ENCODE measurements at places on chromosomes 3 and 15. TPM values are rescaled to one million over a fixed set of nuclear protein-coding genes. Genes with fewer than 3 reads are reported as not detected.

GRCh38 chr3:189275852-189276251 lies 104.1 kb downstream of the TPRG1 start:
- H3K4me3 ChIP-seq, result no peak overlapping the region
- no peaks in the 10 kb centered on the region for H3K4me1 ChIP-seq
- no peaks in the 10 kb centered on the region for H3K36me3 ChIP-seq

- H3K4me3 ChIP-seq, result no peak overlapping the region
- no peak for DNase-seq
- H3K27me3 ChIP-seq, result no peaks in the 10 kb centered on the region
- no peaks in the 10 kb centered on the region for H3K36me3 ChIP-seq
- H3K27ac ChIP-seq, result peak overlapping the region; percentile 36
- peaks cover 49% of the 10 kb centered on the region for H3K4me1 ChIP-seq
Measured at GRCh38 chr3:188188911-188189310, 35.0 kb downstream of the LPP start.

DNA sequence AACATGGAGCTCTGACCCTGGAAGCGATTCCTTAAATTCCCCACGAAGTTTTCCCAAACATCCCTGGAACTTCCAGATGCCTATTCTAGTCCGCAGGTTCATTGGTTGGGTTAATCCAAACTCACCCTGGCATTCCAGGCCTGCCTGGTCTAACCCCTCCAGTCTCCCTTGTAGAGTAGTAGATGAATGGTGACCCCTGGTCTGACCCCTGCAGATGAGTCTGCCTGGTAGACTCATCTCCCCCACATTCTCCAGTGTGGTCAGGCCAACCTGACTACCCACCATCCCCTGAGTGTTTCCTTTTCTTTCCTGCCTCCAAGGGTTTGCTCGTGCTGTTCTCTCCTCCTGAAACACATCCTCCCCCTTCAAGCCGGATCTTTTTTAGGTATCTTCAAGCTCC lies 10.8 kb upstream of the HRH1 start:
- no peak overlapping the region for H3K27ac ChIP-seq
- no peaks in the 10 kb centered on the region for H3K27me3 ChIP-seq
- no peaks in the 10 kb centered on the region for H3K36me3 ChIP-seq

GRCh38 chr3:31704591-31705179 lies 172.0 kb downstream of the STT3B start:
- H3K4me3 ChIP-seq, result no peak overlapping the region
- H3K36me3 ChIP-seq, result no peaks in the 10 kb centered on the region
- no peaks in the 10 kb centered on the region for H3K27me3 ChIP-seq
- peaks cover 14% of the 10 kb centered on the region for H3K4me1 ChIP-seq
- H3K27ac ChIP-seq, result peak overlapping the region; percentile 4

GRCh38 chr3:151171145-151171757 lies 31.8 kb downstream of the GPR171 start:
- no peaks in the 10 kb centered on the region for H3K4me1 ChIP-seq
- no peaks in the 10 kb centered on the region for H3K36me3 ChIP-seq
- H3K27me3 ChIP-seq, result no peaks in the 10 kb centered on the region
- H3K27ac ChIP-seq, result peak overlapping the region; percentile 40
- H3K4me3 ChIP-seq, result no peak overlapping the region
- peak; percentile 39 for DNase-seq

GRCh38 chr3:135383301-135383700 lies 582.2 kb upstream of the PPP2R3A start:
- no peak overlapping the region for H3K27ac ChIP-seq
- H3K36me3 ChIP-seq, result no peaks in the 10 kb centered on the region
- H3K4me3 ChIP-seq, result no peak overlapping the region
- no peaks in the 10 kb centered on the region for H3K27me3 ChIP-seq

GRCh38 chr3:179603831-179604230 lies 607 bp downstream of the MRPL47 start:
- DNase-seq, result no peak
- H3K27me3 ChIP-seq, result no peaks in the 10 kb centered on the region
- H3K36me3 ChIP-seq, result peaks cover 25% of the 10 kb centered on the region
- H3K4me3 ChIP-seq, result peak overlapping the region; percentile 62
- H3K27ac ChIP-seq, result peak overlapping the region; percentile 96

GRCh38 chr3:65052101-65052500 lies 364.3 kb upstream of the ADAMTS9 start:
- H3K4me3 ChIP-seq, result no peak overlapping the region
- H3K27ac ChIP-seq, result no peak overlapping the region
- no peaks in the 10 kb centered on the region for H3K27me3 ChIP-seq
- no peaks in the 10 kb centered on the region for H3K4me1 ChIP-seq
- no peaks in the 10 kb centered on the region for H3K36me3 ChIP-seq

GRCh38 chr3:119681279-119681678 lies 4.1 kb upstream of the COX17 start:
- H3K27me3 ChIP-seq, result no peaks in the 10 kb centered on the region
- H3K4me1 ChIP-seq, result peaks cover 2% of the 10 kb centered on the region
- no peak overlapping the region for H3K27ac ChIP-seq
- no peak for DNase-seq
- no peak overlapping the region for H3K4me3 ChIP-seq

DNA sequence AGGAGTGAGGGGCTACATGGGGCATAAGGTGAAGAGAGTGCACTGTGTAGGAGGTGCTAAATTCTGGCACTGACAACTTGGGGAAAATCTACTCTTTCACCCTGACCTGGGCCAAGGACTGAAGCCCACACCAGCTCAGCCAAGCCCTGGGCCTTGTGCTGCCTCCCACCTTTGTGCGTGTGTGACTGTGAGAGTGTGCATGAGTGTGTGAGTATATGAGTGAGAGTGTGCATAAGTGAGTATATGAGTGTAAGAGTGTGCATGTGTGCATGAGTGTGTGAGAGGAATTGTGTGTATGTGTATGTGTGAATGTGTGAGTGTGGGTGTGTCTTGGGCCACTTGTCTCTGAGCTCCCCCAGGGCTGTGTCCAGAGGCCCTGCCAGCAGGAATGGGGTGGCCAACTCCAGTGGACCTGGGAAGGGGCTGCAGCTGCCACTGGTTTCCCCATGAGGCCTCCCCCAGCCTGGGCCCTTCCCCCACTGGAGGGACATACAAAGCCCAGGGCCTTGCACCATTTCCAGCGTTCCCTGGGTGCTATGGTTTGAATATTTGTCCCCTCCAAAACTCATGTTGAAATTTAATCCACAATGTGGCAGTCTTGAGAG lies 15.2 kb downstream of the C3orf22 start:
- H3K27ac ChIP-seq, result no peak overlapping the region
- peaks cover 18% of the 10 kb centered on the region for H3K27me3 ChIP-seq
- peak; percentile 3 for DNase-seq

DNA sequence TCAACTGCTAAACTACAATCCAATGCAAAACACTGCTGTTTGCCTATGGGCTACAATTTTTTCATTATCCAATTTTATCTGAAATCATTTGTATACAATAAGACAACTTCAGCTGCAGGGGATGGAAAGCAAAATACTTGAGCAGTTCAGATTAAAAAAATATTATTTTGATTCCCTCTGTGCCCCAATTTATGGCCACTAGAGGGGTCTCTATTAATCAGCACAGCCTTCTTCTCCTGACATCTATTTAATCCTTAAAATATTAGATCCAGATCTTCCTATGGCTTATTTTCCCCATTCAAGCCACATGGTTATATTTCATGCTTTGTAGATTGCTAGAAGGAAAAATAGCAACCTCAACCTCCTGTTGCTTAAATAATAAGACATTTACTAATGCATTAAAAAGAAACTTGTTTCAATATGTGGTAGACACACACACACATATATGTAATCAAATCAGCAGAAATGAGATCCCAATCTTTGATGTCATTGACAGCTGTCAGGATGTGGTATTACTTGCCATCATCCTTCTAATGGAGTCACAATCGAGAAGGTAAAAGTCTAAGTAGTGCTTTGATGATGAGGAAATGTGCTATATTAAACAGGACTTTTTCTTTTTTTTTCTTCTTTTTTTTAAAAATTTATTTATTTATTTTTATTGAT lies 104.2 kb downstream of the P2RY1 start:
- H3K27ac ChIP-seq, result no peak overlapping the region
- H3K36me3 ChIP-seq, result no peaks in the 10 kb centered on the region
- no peaks in the 10 kb centered on the region for H3K27me3 ChIP-seq
- no peaks in the 10 kb centered on the region for H3K4me1 ChIP-seq

DNA sequence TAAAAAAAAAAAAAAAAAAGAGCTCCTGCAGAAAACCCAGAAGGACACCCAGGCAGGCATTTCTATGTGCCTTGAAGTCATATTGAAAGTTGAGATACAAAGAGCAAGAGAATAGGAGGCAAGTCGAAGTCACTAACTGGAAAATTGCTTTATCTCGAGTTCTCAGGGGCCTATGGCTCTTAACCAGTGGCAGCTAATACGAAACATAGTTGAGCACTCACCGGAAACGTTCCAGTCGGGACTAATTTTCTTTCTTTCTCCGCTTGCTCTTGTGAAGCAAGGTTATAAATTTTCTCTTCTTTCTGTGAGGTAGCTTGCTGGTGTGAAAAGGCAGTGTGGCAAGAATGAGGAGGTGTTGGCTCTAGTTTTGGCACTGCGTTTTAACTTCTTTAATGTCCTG lies 181.5 kb downstream of the ADAMTS9 start:
- H3K36me3 ChIP-seq, result no peaks in the 10 kb centered on the region
- no peaks in the 10 kb centered on the region for H3K27me3 ChIP-seq
- DNase-seq, result no peak
- H3K4me3 ChIP-seq, result no peak overlapping the region
- H3K27ac ChIP-seq, result no peak overlapping the region
- H3K4me1 ChIP-seq, result no peaks in the 10 kb centered on the region

GRCh38 chr3:12097971-12098370 lies 60.7 kb downstream of the TIMP4 start:
- no peaks in the 10 kb centered on the region for H3K27me3 ChIP-seq
- no peaks in the 10 kb centered on the region for H3K4me1 ChIP-seq
- DNase-seq, result no peak
- no peak overlapping the region for H3K4me3 ChIP-seq

DNA sequence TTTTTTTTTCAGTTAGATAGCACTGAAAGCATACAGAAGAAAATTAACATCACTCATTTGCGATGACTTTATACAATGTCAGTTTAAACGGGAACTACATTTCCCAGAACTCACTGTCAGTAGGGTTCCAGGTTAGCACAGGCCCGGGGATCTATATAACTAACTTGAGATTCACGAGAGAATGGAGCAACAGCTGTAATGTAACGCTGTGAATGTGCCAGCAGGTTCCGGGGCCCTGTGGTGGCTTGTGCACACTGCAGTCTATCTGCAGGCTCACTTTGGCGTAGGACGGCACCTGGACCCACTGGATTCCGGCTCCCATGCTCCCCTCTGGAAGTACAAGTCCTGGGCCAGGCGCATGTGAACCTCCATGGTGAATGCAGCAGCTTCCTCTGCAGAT lies 19.4 kb downstream of the CCR1 start:
- H3K36me3 ChIP-seq, result no peaks in the 10 kb centered on the region
- no peaks in the 10 kb centered on the region for H3K27me3 ChIP-seq
- no peak overlapping the region for H3K4me3 ChIP-seq
- H3K4me1 ChIP-seq, result no peaks in the 10 kb centered on the region

DNA sequence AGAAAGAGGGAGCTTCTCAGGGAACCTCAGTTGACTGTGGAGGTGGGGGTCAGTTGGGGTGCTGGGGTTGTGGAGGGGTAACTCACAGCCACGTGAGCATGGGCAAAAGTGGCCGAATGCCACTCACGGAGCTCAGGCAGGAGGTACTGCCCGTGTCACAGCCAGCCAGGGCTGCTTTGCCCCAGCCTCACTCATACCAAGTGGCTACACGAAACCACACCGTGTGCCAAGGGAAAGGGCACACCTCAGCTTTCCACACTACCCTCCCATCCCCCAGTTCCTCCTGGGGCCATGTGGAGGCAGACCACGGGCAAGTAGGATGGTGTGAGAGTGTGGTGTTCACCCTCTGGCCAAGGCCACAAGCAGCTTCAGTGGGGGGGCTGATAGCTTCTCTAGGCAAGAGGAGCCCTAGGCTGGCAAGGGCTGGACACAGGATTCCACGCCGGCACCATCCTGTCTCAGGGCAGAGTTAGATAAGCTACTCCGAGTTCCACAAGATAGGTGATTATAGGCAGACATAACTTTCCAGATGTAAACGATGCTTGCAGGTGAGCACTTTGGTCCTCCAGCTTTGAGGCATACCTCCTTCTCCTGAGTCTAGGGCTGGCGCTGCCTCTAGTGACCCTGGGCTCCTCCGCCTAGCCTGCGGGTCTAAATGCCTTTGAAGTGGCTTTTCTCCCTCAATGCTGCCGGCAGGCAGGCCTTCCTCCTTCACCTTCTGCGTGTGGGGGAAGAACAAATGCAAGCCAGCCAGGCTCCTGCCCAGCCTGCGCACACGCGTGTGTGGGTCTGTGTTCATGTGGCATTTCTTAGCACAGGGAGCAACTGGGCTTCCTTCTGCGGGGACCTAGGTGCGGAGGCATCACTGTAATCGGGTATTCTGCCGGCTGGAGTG lies 25.0 kb downstream of the RGMA start:
- peak overlapping the region; percentile 91 for H3K27ac ChIP-seq
- no peaks in the 10 kb centered on the region for H3K36me3 ChIP-seq
- H3K4me3 ChIP-seq, result no peak overlapping the region
- H3K27me3 ChIP-seq, result no peaks in the 10 kb centered on the region

- peaks cover 22% of the 10 kb centered on the region for H3K4me1 ChIP-seq
- no peak overlapping the region for H3K4me3 ChIP-seq
- H3K27ac ChIP-seq, result no peak overlapping the region
- peak; percentile 12 for DNase-seq
- no peaks in the 10 kb centered on the region for H3K36me3 ChIP-seq
- H3K27me3 ChIP-seq, result no peaks in the 10 kb centered on the region
Measured at GRCh38 chr3:186099178-186099577, 9.7 kb downstream of the ETV5 start.

GRCh38 chr3:176490357-176490756 lies 706.9 kb downstream of the TBL1XR1 start:
- no peak for DNase-seq
- no peaks in the 10 kb centered on the region for H3K4me1 ChIP-seq
- no peaks in the 10 kb centered on the region for H3K36me3 ChIP-seq
- no peak overlapping the region for H3K4me3 ChIP-seq
- no peaks in the 10 kb centered on the region for H3K27me3 ChIP-seq

GOLGA6L7 gene
- not detected for total RNA-seq

PRC1 gene
- total RNA-seq, result 58.0 TPM

RHCG gene
- total RNA-seq, result not detected

GP5 gene
- total RNA-seq, result not detected

HRH1 gene
- total RNA-seq, result 9.7 TPM

KCNAB1 gene
- total RNA-seq, result 3.0 TPM

EPB42 gene
- total RNA-seq, result not detected

REC114 gene
- not detected for total RNA-seq

HOMER2 gene
- 0.40 TPM for total RNA-seq
